EL (cell line): ENCODE measurements at places on chromosomes 6 and 20.
A peak's percentile ranks its signal among the peaks of the same experiment; 100 is the strongest.

GRCh38 chr6:102793752-102794151 lies 1400.2 kb downstream of the GRIK2 start:
- no peak for DNase-seq

- DNase-seq: no peak
Observed at GRCh38 chr20:12051206-12052163, 133.8 kb downstream of the BTBD3 start.

DNA sequence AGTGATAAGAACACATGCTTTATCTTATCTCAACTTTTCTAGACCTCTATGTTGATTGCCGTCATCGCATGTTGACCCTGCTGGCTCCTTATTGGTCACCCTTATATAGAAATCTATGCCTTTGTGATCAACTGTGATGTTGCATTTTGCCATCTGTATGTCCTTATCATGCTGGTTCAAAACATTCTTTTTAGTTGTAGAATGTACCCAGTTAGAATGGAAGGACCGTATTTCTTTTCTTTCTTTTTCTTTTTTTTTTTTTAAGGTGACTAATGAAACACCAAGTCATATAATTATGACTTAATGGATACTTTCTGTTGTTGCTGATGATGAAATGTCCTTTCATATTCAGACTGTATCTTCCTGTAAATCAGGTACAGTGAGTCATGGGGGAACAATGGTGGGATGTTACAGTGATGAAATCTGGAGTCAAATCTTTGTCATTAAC lies 145.9 kb upstream of the CITED2 start:
- DNase-seq: peak; percentile 34

GRCh38 chr6:170145272-170145592 lies 145.6 kb downstream of the DLL1 start:
- no peak for DNase-seq

GRCh38 chr6:56043076-56043475 lies 167.7 kb upstream of the BMP5 start:
- DNase-seq: no peak

DNA sequence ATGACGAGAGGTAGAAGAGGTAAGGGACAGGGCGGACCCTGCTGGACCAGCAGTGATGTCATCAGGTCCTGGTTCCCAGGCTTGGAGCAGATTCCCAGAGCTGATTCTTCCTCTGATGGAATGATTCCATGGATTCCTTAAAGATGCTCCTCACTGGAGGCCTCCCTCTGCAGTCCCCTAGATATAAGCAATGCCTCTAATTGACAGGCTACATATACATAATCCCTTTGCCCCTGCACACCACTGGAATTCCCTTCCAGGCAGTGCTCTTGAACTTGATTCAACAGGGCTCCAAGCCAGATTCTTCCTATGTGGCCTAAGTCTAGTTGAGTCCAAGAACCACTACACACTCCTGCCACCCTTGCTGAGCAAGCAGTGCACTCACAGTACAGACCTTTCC lies 52.3 kb upstream of the L3MBTL3 start:
- peak; percentile 33 for DNase-seq

DNA sequence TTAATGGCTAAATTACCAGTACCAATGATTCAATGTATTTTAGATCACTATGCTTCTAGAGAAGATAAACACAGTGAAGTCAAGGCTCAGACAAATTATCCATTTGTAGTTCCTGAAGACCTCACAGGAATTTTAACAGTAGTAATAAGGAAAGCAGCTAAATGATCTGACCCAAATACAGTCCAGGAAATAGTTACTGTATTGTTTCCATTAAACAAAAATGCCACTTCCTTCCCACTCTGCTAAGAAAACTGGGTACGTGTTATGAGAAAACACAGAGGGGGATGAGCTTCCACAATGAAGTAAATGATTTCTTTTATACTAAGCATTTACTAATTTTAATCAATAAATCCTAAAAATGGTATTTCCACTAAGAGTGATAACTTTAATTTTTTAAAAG lies 127.9 kb downstream of the CDK19 start:
- DNase-seq: no peak

GRCh38 chr20:50565383-50565782 lies 55.2 kb downstream of the PTPN1 start:
- DNase-seq: no peak

DNA sequence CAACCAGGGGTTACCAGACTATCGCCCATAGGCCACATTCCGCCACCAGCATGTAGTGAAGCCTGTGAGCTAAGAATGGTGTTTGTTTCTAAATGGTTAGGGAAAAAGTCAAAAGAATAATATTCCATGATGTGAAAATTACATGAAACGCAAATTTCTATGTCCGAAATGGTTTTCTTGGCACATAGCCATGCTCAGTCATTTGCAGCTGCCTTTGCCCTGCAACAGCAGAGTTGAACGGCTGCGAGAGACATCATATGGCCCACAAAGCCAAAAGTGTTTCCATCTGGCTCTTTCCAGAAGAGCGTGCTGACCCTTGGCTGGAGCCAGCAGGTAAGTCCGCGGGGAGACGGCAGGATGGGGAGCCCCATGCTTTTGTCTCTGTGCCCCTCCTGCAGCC lies 60.7 kb downstream of the FAM120B start:
- DNase-seq: no peak

- DNase-seq: no peak
Observed at GRCh38 chr6:125741336-125741735, 8.1 kb upstream of the HEY2 start.

DNA sequence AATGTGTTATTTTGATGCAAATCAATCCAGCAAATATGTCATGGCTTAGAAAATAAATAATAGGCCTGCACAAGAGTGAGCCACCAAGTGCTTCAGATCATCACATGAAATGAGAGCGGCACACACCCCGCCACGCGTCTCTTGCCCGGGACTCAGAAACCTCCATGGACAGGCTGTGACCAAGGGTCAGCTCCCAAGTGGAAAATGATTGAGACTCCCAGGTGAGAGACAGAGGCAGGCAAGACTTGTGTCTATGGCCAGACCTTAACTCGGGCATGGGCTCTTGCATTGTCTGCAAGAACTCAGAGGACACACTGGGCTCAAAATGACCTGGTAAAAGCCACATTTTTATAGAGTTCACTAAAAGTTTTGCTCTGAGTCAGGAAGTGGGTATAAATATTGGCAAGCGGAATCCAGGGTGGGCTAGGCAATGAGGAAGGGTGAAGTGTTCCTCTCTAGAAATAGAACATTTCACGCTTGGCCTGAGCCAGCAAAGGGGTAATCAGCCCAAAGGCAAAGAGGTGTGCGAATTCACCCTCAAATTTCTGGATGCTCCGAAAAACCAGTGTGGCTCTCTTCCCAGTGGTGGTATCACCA lies 30.7 kb upstream of the RIN2 start:
- no peak for DNase-seq

DNA sequence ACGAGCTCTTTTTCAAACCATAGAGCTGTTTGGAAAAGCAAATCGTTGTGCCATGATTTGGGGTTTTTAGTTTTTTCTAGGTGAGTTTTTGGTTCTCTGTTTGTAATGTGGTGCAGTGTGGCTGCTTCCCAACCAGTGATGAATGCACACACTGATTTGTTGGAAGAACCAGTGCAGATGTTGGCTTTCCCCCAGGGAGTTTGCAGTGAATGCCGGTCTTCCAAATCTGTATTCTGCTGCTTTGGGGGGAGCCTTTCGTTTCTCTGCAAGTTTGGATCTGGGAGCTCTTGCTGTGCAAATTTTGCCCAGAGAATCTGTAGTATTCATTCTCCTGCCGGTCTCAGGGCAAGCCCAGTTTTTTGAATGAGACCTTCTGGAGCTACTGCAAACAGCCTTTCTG lies 14.5 kb downstream of the HECA start:
- DNase-seq: no peak

DNA sequence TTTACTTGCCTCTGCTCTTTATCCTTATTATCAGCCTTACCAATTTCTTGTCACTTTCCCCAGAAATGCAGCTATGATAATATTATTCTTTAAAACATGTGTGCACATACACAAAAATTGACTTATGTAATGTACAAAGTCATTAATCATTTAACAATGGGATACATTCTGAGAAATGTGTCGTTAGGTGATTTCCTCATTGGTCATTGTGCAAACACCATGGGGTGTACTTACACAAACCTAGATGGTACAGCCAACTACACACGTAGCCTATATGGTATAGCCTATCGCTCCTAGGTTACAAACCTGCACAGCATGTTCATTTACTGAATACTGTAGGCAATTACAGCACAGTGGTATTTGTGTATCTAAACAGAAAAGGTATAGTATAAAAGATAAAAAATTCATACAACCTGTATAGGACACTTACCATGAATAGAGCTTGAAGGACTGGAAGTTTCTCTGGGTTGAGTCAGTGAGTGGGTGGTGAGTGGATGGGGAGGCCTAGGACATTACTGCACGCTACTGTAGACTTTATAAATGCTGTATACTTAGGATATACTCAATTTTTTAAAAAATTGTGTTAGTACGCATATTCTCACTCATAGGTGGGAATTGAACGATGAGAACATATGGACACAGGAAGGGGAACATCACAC lies 56.9 kb downstream of the HIVEP1 start:
- no peak for DNase-seq

GRCh38 chr20:50034567-50035180 lies 51.9 kb downstream of the SNAI1 start:
- peak; percentile 35 for DNase-seq

GRCh38 chr6:154388803-154389202 lies 32.2 kb upstream of the IPCEF1 start:
- DNase-seq: peak; percentile 62

- DNase-seq: no peak
Observed at GRCh38 chr20:7657569-7657968, 282.7 kb downstream of the HAO1 start.

DNA sequence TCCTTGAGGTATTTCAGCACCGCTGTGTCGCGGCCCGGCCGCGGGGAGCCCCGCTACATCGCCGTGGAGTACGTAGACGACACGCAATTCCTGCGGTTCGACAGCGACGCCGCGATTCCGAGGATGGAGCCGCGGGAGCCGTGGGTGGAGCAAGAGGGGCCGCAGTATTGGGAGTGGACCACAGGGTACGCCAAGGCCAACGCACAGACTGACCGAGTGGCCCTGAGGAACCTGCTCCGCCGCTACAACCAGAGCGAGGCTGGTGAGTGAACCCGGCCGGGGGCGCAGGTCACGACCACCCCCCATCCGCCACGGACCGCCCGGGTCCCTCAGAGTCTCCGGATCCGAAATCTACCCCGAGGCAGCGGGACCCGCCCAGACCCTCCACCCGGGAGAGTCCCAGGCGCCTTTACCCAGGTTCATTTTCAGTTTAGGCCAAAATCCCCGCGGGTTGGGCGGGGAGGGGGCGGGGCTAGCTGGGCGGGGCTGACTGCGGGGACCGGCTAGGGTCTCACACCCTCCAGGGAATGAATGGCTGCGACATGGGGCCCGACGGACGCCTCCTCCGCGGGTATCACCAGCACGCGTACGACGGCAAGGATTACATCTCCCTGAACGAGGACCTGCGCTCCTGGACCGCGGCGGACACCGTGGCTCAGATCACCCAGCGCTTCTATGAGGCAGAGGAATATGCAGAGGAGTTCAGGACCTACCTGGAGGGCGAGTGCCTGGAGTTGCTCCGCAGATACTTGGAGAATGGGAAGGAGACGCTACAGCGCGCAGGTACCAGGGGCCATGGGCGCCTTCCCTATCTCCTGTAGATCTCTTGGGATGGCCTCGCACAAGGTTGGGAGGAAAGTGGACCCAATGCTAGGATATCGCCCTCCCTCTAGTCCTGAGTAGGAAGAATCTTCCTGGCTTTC lies 693 bp downstream of the HLA-F start:
- peak; percentile 18 for DNase-seq

- no peak for DNase-seq
Observed at GRCh38 chr6:126766820-126767219, 351.7 kb upstream of the RSPO3 start.

DNA sequence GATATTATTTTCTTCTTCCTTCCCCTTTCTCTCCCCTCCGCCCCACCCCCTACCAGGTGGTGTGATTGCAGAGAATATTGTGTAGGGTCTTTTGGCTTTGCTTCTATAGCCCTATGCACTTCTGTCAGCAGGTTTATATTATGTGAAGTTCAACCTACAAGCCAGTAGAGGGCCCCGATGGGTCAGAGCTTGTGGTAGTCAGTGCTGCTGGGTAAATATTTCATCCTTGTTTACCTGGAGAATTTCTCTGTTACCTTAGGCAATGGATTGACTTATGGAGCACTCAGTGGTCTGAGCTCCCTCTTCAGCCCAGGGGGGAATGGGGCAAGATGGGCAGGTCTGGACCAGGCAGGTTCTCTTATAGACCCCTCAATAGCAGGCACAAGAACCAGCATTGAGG lies 720.9 kb downstream of the GRIK2 start:
- DNase-seq: peak; percentile 19

DNA sequence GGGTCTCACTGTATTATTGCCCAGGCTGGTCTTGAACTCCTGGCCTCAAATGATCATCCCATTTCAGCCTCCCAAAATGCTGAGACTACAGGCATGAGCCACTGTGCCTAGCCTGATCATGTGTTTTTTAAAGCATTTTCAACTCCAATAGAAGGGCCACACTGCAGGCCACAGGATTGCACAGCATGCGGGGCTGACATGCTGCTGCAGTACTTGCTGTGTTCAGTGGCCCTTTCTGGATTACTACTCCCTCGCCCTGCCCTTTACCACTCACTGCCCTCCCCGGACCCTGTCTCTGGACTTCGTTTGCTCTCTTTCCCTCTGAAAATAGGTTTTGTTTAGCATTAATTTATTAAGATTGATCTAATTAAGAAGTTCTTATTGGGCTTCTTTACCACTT lies 37.3 kb downstream of the HECA start:
- no peak for DNase-seq

- DNase-seq: no peak
Observed at GRCh38 chr20:15131176-15131575, 793.8 kb upstream of the FLRT3 start.

DNA sequence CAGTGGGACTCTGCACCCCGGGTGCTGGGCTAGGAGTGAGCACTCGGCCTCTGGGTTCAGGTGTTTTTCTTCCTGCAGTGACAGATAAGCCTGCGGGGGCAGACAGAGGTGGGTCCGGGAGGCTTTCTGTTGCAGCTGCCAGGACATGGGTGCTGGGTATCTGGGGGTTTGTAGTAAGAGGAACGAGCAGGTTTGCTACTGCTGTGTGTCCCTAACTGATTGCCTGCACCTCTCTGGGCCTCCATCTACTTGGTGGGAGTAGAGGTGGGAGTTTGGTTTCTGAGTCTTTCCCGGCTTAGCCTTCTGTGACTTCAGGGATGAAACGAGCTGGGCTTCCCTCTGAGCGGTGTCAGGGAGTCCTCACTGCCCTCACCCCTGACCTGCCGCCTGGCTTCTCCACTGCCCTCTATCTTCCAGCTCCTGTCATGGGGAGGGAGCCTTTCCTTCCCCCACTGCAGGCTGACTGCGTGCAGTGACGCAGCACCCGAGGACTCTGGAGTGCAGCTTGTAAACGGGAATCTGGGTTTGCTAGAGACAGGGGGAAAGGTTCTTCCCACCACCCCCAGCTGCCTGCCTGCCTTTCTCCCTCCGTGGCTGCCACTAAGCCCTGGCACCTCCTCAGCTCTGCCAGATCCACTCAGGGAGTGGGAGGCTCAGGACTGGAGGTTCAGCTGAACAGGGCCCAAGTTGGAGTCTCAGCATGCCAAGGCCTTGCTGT lies 6.7 kb downstream of the DLGAP4 start:
- no peak for DNase-seq

- no peak for DNase-seq
Observed at GRCh38 chr20:50820515-50821256, 25.8 kb downstream of the BCAS4 start.
